Heart left ventricle (tissue), 16 donors: ENCODE measurements at places on chromosomes 4 and X. TPM values are rescaled to one million over a fixed set of nuclear protein-coding genes. Genes with fewer than 3 reads are reported as not detected.
A peak's percentile ranks its signal among the peaks of the same experiment; 100 is the strongest.

GRCh38 chr4:2643555-2643954, 107.1 kb downstream of the FAM193A start:
- DNase-seq, result no peak

DNA sequence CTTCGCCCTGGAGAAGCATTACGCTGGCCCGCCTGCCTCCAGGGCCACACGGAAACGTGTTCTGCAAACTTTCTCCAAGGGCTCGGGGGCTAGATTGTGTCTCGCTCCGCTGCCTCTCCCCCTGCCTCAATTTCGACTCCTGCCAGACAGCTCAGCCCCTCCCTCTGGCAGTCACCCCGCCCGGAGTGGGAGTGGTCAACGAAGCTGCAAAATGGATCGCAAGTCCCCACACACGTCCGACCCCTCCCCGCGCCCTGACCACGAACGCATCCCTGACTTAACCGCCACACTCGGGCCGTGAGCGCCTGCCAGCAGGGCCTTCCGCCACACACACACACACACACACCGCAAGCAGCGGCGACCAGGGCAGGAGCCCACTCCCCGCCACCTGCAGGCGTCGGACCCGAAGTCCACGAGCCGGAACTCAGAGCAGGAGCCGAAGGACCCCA, 47.0 kb upstream of the NKAP start:
- no peak for DNase-seq

GRCh38 chrX:130414800-130415199, 13.0 kb downstream of the RBMX2 start:
- DNase-seq, result no peak

- no peak for DNase-seq
These were observed 271.8 kb downstream of the PPP3CA start for GRCh38 chr4:101075536-101075935.

DNA sequence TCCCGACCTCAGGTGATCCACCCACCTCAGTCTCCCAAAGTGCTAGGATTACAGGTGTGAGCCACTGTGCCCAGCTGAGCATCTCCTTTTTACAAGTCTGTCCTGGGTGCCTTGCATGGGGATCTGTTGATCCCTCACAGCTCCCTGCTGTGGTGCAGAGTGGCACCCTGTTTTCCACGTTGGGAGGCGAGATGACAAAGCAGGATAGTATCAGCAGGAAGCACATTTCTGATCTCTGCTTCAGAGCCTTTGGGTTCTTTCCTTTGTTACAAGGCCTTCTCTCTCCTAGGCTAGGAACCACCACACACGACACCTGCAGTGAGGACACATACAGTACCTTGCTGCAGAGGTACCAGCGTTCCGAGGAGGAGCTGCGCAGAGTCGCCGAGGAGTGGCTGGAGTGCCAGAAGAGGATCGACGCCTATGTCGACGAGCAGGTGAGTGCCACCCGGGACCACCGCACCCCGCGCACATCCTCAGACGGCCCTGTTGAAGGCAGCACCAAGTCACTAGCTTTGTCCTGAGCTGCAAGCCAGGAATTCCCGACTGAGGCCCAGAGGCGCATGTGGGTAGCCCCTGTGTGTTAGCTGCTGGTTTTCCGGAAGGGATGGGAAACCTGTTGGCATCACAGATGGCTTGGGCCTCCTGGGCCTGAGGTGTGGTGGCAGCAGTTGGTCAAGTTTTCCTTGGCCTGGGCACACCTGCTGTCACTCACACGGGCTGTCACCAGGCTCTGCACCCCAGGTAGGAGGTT, 109.6 kb downstream of the TNIP2 start:
- no peak for DNase-seq

DNA sequence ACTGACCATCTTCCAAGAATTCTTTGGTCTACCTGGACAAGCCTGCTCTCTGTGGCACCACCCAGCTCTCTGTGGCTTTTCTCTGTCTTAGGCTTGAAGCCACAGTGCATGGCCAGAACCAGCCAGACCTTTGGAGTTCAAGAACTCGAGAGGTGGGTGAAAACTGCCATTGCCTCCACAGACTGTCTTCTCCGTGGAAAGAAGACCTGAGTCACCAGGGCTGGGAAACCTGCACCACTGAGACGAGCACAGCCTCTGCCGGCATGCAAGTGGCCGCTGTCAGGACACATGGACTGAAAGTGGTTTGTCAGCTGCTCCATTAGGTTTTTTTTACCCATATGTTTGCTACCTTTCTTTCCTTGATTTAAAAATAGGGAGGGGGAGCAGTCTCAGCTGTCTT, 74.5 kb downstream of the MGST2 start:
- peak; percentile 75 for DNase-seq

DNA sequence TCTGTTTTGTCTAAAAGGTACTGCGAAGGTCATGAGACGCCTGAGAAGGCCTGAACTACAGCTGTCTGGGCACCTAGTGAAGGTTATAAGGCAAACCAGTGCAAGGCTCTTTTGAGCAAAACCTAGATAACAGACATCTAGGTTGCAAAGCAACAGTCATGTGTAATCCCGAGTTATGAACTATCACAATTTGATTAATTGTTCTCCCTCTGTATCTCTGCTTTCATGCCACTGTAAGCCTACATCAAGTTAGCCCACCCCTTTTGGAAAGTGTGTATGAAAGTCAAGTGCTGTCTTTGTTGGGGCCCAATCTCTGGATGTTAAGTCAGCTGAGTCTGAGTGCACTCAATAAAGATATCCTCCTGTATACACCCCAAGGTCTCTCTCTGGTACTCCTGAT, 31.9 kb upstream of the UGT2B7 start:
- DNase-seq, result no peak

GRCh38 chr4:30380404-30380998, 339.7 kb upstream of the PCDH7 start:
- no peak for DNase-seq

DNA sequence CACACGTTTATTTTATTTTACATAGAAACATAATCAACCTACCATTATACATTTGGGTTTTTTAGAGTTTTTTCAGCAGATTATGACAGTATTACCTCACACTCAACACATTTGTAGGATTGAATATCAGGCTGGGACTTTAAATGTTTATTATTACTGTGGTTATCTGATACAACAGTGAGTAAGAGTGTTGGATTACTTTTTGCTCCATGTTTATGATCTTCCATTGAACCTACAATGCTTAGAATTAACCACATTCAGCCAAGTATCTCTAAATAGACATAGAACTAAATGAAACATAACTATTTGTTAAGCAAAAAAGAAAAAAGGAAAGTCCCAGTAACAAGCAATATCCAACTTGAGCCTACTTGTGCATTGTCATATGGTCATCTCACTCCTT, 607.4 kb upstream of the PITX2 start:
- DNase-seq, result no peak

GRCh38 chrX:153908219-153908860, 3.9 kb downstream of the AVPR2 start:
- DNase-seq, result no peak

- peak; percentile 76 for DNase-seq
These were observed at the start of gene OCIAD2 for GRCh38 chr4:48906206-48907173. OCIAD2 (minus strand) TSS chr4:48906774; CDS start chr4:48904549, 2,225 bp downstream.

DNA sequence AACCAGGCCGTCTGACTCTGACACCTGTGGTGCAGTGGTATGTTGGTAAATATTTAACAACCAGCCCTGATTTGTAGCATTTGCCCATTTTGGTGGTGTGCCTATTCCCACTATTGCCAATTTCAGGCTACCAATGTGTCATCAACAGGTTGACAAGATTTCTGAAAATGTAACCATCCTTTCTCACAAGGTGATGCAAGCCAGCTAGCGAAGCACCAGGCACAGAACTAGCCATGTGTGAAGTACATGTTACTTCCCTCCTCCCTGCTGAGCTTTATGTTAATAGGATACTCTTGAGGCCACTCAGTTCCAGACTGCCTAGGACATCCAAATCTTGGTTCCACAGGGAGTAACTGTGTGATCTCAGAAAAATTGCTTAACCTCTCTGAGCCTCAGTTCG, 7.2 kb upstream of the MAMLD1 start:
- no peak for DNase-seq

GRCh38 chr4:24650849-24651640, 66.7 kb upstream of the DHX15 start:
- no peak for DNase-seq

- no peak for DNase-seq
These were observed 3.1 kb upstream of the C4orf17 start for GRCh38 chr4:99507762-99508161.

GRCh38 chr4:106628586-106629267, 260.1 kb upstream of the GIMD1 start:
- DNase-seq, result no peak

GRCh38 chr4:100695871-100696270, 178.0 kb upstream of the EMCN start:
- DNase-seq, result no peak

- DNase-seq, result no peak
These were observed 5.6 kb upstream of the TEC start for GRCh38 chr4:48275247-48275646.

GRCh38 chr4:41538887-41539498, 1.0 kb downstream of the LIMCH1 start:
- no peak for DNase-seq

GRCh38 chrX:13090027-13090338, 45.6 kb upstream of the FAM9C start:
- DNase-seq, result no peak

GRCh38 chrX:81208916-81209315, 7.0 kb downstream of the SH3BGRL start:
- no peak for DNase-seq

DNA sequence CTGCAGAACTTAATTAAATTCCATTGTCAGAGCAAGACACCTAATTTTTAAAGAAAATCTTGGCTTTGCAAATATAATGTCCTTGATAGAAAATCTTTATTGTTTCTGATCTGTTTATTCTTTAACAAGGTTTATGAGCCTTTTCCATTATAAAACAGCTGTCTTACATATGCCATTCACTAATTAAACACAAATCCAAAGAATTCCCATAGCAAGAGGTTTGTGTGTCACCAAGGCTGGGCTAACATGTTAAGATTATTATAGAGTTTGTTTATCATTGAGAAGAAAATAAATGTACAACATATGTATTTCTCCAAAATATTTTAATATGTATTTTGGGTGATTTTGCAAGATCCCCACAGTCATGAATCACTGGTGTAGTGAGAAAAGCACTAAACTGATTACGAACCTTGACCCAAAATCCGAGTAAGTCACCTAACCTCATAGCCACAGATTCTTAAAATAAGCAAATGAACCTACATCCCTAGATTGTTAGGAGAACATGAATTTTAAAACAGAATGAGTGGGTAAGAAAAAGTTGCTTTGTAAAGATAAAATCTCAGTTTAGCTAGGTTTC, 694.8 kb upstream of the INTU start:
- DNase-seq, result no peak

UGT2A3 gene
- not detected for total RNA-seq

PRDM8 gene
- 1.7 TPM for total RNA-seq

PRKG2 gene
- 0.75 TPM for total RNA-seq

USP17L24 gene
- total RNA-seq, result not detected

CABS1 gene
- total RNA-seq, result not detected

DMD gene
- total RNA-seq, result 127 TPM
